HFFc6 (cell line): ENCODE measurements at places on chromosomes 11 and 22. TPM values are rescaled to one million over a fixed set of nuclear protein-coding genes. Genes with fewer than 3 reads are reported as not detected.

- no peak for DNase-seq
Observed at GRCh38 chr11:133656082-133656635, 123.9 kb upstream of the OPCML start.

- DNase-seq: no peak
Observed at GRCh38 chr22:46286941-46287872, 9.5 kb upstream of the GTSE1 start.

DNA sequence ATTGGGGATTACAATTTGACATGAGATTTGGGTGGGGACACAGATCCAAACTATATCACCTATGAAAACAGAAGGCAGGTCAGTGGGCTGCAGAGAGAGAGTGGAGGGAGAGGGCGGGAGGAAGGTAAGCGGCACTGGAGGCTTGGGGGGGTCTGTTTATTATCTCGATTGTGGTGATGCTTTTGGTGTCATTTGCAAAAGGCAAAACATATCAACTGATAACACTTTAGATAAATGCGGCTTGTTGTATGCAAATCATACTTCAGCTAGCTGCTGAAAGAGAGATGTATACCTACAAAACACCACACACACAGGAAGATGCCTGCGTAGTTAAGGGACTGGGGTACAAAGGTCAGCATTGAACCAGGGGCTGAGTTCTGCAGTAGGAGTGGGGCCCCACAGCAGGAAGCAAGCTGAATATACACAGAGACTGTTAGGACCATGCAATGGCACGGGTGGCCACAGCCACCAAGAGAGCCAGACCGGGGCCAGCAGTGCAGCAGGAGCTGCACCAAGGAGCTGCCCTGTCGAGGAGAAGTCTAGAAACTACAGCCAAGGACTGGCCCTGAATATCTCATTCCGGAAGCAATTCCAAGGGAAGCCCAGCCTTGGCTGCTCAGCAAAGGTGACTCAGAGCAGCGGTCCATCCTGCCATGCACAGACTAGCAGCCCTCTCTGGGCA, 23.8 kb upstream of the TOLLIP start:
- DNase-seq: no peak

DNA sequence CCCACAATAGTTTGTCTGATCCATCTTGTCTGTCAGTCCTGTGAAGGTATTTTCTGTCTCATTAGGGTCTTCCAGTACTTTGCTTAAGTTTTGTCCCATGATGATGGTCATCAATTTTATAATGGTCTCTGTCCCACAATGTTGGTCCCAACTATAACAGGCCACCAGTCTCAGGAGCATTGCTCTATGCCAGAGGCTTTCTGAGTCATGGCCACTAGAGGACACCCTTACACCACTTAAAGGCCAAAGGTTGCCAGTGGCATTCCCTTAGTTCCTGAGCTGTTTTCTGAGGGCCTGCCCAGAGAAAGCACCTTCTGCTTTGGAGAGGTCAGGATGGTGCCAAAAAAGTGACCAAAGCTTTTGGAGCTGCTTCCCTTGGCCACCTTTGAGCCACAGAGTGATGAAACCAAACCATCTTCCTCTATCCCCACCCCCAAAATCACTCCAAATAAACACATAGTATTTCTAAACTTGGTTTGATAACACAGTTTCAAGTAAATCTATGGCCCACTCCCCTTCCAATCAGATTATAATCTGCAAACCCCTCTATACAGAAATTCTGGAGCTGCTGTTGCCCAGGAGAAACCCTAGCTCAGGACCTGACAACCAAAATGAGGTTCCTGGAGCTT, 19.3 kb downstream of the EIF3F start:
- peak; percentile 68 for DNase-seq

OTOG gene
- not detected in 3 replicates for total RNA-seq

DNA sequence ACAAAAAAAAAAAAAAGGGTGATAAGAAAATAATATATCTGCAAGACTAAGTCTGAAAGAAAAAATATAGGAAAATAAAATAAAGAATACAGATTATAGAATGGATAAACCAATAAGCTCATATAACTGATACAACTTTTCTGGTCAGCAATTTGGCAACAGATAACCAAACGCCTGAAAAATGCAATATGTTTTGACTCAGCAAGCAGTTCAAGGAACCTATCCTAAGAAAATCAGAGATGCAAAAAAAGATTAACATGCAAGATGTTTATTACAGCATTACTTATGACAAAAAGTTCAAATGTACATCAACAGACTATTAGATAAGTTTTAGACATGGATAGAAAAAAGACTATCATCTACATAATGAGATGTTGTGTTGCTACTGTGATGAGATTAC, 27.1 kb upstream of the GAB2 start:
- no peak for DNase-seq

GRCh38 chr11:9664276-9665171, 647 bp downstream of the SWAP70 start:
- DNase-seq: peak; percentile 11

- DNase-seq: no peak
Observed at GRCh38 chr22:30033137-30033536, 47.1 kb upstream of the HORMAD2 start.

NXPE4 gene
- not detected in 3 replicates for total RNA-seq

DNA sequence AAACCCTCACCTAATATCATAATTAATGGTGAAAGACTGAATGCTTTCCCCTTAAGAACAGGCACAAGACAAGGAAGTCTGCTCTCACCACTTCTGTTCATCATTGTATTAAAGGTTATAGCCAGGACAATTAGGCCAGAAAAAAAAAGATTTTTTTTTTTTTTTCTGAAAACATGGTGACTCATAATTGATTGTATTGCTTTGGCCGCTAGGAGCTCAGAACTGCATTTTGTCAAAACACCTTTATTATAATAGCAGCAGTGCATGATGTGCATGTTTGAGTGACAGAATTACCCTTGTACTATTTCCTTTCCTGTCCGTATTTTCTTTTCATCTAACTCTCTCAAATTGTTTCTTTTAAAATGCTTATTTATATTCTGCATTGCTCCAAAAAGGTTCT, 98.1 kb downstream of the RNF169 start:
- no peak for DNase-seq

OR8B12 gene
- total RNA-seq: not detected in 3 replicates

RTN4R gene
- total RNA-seq: 0.41 to 0.75 TPM (median 0.61 TPM) in 3 replicates

- peak; percentile 11 for DNase-seq
Observed at GRCh38 chr11:3178349-3178748, 13.2 kb upstream of the OSBPL5 start.

DNA sequence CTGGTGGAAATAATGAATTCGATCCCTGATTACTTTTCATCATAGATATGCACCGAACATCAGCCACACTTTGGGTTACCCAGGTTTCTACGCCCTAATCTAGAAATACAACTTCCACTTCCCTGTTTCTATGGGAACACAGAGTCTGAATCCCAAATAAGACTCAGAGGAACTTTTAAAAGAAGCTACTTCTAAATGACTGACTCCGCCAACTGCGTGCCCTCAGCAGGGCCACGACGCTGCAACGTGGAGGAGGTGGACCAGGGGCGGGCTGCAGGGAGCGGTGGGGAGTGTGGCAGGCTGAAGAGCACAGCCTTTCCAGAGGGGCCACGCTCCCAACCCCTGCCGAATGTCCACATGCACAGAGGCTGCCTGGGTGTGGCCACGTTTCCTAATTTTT, 304.0 kb downstream of the SHANK2 start:
- no peak for DNase-seq

- DNase-seq: no peak
Observed at GRCh38 chr11:72642043-72642883, 32.0 kb downstream of the PDE2A start.

FAM83F gene
- not detected in 3 replicates for total RNA-seq

SYT7 gene
- total RNA-seq: 0.21 TPM in 1 of 3 replicates, not detected in the others

GRCh38 chr11:65842144-65842543, 8.4 kb downstream of the SNX32 start:
- no peak for DNase-seq

DENND6B gene
- 1.4 to 3.5 TPM (median 3.0 TPM) in 3 replicates for total RNA-seq

GRCh38 chr11:79663017-79663416, 222.2 kb upstream of the TENM4 start:
- no peak for DNase-seq

DNA sequence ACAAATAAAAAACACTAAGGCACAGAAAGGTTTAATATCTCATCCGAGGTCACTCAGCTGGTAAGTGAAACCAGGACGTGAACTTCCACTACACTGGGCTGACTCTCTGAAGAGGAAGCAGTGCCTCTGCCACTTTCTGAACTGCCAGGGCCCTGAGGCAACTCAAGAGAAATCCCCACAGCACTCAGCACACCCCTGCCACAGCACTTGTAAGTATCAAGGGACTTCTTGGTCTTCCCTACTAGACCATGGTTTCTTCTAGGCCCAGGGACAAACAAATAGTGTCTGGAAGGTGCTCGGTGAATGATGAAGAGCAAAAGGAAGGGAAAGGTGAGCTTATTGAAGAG, 49.7 kb downstream of the RPL27A start:
- DNase-seq: no peak

DNA sequence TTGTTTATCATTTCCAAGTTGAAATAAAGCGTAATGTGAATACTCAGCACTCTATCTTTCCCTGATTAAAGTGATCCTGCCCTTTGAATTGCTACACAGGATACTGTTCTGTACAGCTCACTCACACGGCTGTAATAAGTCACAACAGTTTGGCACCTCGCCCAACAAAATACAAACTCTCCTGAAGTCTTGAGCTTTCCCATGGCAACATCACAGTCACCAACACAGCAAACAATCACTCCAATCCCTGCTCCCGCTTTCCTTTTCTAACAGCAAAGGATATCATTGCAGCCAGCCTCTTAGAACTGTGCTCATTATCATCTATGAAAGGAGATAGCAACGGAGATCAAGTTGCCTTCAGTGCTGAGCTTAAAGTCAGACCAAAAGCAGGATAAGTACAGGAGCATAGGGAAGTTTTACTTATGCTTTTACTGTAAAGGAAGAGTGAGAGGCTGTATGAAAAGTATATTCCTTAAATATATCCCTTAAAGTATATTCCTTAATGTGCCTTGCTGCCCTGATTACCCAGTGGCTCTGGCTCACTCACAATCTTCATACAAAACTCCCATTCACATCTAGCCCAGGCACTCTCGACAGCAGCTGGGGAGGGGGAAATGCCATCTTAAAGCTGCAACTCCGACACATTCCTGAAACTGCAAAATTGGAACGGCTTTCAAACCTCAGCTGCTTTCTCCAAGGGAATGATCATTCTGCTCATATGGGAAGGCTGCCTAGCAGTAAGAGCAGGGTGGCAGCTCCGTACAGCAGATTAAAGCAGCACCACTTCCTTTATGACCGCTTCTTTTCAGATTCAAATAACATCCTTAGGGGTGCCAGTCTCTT, 35.8 kb downstream of the MAML2 start:
- DNase-seq: peak; percentile 99

DGAT2 gene
- total RNA-seq: 0.29 to 0.41 TPM (median 0.40 TPM) in 3 replicates

TCN1 gene
- total RNA-seq: not detected in 3 replicates

- peak; percentile 59 for DNase-seq
Observed at GRCh38 chr22:19287076-19287707, 4.3 kb downstream of the CLTCL1 start.

DEPDC7 gene
- 13.4 and 14.8 TPM in 2 replicates for total RNA-seq

DNA sequence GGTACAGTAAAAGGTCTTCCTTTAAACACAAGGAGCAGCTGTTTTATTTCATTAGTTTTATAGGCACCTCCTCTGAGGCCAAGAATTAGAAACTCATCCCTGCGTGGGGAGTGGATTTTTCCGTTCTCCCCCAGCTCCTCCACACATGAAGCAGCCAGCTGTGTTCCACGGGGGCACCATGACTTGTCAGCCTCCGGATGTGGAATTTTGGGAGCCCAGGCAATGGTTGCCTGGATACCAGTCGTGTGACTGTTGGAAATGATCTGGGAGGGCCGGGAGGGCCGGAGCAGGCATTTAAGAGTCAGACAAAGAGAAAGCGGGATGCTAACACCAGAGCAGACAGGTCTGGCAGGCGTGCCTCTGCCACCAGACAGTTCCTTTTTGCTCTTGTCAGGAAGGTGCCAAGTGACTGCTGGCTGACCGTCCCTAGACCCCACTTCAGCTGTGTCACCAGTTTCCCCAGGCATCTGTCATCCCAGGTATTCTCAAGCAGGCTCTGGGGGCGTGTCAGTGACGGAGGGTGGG, 15.9 kb upstream of the CDC42EP2 start:
- peak; percentile 77 for DNase-seq

TRPM5 gene
- total RNA-seq: not detected in 2 replicates

DNA sequence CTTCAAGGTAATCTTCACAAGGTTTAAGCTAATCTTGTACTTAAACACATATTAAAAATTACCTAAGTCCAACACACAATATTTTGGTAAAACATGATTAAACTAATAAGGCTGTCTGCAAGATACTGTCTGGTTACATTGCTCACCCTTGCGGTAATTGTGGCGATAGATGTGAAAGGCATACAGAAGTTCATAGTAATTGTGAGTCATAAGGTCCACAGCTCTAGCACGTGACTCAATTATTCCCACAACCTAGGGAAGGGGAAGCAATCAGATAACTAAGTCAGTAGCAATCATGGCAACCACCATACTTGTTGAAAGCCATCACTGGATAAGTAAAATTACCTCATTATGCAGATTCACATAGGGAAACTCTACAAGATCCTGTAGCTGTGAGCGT, 30.5 kb upstream of the FNBP4 start:
- peak; percentile 74 for DNase-seq

GRCh38 chr22:33789690-33790253, 130.5 kb downstream of the LARGE1 start:
- no peak for DNase-seq

GRCh38 chr11:123478352-123478987, 48.4 kb downstream of the GRAMD1B start:
- DNase-seq: peak; percentile 82

TEX54 gene
- not detected in 3 replicates for total RNA-seq

DNA sequence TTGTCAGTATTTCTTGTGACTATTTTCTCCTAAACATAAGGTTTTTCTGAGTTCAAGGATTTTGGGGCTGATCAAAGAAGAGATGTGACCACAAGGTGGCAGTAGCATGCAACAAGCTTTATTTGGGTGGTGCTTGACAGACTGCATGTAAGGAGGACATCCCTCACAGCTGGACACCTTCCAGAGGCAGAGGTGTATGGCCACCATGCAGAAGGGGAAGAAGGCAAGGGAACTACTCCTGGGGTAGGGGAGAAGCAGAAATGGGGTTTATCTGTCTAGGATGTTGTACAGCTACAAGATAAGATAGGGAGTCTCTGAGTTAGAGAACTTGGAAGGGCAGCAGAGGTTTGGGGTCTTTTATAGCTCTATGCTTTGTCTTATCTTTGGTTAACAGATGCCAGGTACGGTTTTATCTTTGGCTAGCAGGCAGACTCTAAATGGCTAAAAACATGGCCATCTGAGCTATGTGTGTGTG, 5.1 kb upstream of the BIRC2 start:
- peak; percentile 84 for DNase-seq

C11orf97 gene
- not detected in 3 replicates for total RNA-seq
